GM20000 (cell line): ENCODE measurements at places on chromosomes 11 and 22.

GRCh38 chr22:26830837-26831236, 173.4 kb downstream of the MIAT start:
- DNase-seq: no peak

DNA sequence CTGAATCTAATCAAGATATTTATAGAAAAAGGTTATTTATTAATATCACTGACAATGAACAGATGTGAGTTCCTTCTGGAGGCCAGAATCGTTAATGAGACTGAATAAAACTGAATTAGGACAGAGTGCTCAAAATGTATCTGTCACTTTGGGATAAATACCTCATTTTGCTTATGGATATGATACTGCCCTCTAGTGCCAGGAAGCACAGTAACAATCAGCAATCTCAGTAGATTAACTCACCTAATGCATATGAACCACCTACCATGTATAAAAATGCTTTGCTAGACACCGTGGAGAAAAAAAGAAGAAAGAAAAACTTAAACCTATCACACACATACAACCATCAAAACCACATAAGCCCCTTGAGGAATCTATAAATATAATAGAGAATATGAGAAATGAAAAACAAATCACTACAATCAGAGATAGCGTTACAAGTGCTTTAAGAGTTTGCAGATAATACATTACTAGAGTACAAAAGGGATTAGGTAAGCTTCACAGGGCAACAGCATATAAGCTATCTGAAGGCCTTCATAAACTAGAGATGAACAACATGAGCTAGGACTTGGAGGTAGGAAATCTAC, 117.4 kb downstream of the SGSM3 start:
- DNase-seq: no peak

DNA sequence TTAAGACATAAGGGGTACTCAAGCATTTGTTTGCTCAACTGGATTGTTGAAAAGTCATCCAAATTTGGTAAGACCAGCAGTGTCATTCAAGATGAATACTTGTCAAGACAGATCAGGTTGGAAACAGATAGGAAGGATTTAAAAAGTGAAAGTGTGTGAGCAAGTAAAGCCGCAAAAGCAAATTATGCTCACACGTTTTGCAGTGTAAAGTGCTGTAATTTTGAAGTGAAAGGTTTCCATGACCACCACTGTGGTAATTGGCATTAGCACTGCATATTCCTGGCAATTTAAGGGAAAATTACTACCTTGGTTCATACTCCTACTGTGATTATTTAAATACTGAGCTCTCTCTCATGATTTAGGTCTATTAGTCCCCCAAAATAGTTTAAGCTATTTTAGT, 704.1 kb upstream of the CCDC179 start:
- DNase-seq: no peak

GRCh38 chr11:27213232-27213660, 149.8 kb downstream of the CCDC34 start:
- DNase-seq: no peak
